ENCODE measurements at places on chromosomes 12 and 14.

GRCh38 chr14:53109105-53110041 lies 43.8 kb downstream of the DDHD1 start:
- peak; percentile 20 for DNase-seq

GRCh38 chr12:42039577-42039976 lies 105.1 kb downstream of the GXYLT1 start:
- DNase-seq: no peak

DNA sequence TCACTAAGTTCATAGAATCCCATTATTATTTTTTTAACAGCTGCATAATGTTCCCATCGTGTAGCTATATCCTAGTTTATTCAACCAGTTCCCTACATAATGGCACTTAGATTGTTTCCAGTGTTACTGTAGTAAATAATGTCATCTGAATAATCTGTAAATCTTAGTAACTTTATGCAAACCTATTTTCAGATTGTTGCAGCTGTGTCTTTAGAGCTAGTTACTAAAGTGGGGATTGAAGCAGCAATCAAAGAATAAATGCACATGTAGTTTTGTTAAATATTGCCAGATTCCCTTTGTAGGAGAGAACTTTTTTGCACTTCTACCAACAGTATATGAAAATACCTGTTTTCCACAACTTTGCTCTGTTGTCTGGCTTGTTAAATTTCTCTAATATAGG lies 13.1 kb downstream of the ARID2 start:
- no peak for DNase-seq

DNA sequence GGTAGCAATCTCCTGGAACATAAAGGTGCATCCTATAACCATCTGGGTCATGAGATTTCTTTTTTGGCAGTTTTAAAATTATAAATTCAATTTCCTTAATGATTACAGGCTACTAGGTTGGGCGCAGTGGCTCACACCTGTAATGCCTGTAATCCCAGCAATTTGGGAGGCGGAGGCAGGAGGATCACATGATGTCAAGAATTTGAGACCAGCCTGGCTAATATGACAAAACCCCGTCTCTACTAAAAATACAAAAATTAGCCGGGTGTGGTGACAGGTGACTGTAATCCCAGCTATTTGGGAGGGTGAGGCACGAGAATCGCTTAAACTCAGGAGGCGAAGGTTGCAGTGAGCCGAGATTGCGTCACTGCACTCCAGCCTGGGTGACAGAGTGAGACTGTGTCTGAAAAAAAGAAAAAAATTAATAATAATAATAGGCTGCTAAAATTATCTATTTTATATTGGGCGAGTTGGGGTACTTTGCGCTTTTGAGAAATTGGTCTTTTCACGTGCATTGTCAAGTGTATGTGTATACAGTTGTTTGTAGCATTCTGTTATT lies 17.2 kb upstream of the ARF6 start:
- no peak for DNase-seq

DNA sequence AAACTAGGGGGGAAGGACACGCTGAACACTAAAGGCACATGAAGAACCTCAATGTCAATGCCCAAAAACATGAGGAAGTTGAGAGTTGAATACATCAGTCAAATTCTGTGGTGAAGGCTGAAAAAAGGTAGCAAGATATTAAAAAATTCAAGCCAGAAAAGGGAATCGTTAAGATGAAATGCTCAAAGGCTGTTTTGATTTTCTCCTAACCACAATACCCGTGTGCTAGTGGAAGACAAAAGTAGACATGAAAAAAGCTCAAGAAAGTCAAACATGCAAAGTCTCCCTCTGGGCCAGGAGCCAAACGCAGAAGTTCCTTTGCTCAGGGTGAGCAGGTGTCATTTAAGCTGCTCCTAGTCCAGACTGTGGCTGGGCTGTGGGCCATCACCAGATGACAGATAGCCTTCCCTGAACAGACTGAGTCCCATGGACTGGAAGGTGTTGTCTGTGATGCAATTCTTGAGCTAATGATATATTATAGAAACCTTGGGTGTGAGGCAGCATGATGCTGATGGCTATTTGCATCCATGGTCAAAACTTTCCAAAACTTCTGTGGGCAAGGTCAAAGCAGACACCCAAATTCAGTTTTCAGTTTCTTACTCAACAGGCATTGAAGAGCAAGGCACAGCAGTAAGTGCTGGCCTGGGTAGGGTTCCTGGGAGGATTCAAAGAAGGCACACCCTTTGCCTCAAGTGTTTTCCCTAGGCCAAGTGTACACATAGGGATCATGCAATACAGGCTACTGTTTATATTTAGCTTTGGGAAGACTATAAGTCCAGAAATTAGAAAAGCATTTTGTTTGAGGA lies 81.6 kb downstream of the MYRFL start:
- no peak for DNase-seq

DNA sequence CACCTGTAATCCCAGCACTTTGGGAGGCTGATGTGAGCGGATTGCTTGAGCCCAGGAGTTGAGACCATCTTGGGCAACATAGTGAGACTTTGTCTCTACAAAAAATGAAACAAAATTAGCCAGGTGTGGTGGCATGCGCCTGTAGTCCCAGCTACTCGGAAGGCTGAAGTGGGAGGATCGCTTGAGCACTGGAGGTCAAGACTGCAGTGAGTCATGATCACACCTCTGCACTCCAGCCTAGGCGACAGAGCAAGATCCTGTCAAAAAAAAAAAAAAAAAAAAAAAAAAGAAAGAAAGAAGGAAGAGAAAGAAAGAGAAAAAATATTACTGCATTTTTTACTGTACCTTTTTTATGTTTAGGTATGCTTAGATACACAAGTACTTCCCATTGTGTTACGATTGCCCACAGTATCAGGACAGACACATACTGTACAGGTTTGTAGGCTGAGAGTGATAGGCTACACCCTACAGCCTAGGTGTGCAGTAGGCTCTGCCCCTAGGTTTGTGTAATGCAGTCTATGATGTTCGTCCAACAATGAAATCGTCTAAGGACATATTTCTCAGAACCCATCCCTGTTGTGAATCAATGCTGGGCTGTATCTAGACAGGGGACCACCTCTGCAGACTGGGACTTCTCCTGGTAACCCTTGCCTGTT lies 160.4 kb upstream of the PWP1 start:
- peak; percentile 36 for DNase-seq

- DNase-seq: no peak
These were observed 43.9 kb upstream of the GCH1 start for GRCh38 chr14:54946500-54946899.

DNA sequence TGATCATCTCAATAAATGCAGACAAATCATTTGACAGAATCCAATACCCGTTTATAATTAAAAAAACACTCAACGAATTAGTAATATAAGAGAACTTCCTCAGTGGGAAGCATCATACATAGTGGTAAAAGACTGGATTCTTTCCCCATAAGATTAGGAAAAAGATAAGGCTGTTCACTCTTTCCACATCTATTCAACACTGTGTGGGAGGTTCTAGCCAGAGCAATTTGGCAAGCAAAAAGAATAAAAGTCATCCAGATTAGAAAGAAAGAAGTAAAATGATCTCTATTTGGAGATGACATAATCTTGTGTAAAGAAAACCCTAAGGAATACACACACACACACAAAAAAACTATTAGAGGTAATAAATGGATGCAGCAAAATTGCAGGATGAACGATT lies 38.4 kb downstream of the YEATS4 start:
- no peak for DNase-seq

DNA sequence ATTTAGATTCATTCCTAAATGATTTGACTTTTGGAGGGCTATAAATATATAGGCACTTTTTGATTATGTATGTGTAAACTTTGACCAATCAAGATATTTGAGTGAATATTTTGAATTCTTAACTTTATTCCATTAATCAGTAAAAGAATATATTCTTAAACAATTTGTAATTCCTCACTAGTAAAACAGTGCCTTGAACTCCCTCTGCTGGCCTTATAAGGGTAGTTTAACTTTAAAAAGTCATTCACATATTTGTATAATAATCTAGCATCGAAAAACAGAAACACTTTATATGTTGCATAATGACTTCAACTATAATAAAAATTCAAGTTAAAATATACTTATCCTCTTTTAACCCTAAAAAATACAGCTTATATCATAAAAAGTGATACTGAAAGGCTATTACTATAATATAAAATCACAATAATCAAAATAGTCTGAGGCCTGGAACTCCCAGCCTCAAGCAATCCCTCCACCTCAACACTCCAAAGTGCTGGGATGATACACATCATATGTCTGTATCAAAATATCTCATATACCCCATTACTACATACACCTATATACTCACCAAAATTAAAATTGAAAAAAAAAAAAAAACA lies 31.2 kb downstream of the CCDC59 start:
- DNase-seq: no peak

- peak; percentile 56 for DNase-seq
These were observed 12.5 kb upstream of the MARK3 start for GRCh38 chr14:103372552-103373304.

- no peak for DNase-seq
These were observed 109.0 kb upstream of the SLC35F4 start for GRCh38 chr14:57974896-57975295.

GRCh38 chr12:81128930-81129554 lies 51.2 kb downstream of the ACSS3 start:
- DNase-seq: no peak

DNA sequence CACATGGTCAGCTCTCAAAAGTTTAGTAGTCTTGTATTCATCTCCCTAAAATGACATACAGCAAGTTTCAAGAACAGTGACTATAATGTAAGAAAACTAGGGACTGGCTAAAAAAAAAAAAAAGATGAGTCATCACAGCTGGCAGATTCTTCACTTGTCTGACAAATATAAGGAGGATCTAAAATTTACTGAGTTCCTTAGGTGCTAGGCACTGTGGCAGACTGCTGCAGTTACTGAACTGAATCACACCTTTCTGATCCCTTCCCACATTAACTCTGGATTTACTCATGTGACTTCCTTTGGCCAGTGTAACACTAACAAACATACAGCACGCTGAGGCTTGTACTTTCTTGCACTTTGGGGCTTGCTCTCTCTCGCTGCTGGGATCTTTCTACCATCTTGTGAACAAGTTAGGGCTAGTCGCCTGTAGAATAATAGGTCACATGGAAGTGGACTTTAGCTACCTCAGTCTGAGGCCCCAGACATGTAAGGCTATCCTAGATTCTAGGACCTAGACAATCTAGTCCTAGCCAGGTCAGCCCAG lies 32.1 kb downstream of the BAZ1A start:
- DNase-seq: no peak

GRCh38 chr14:83425706-83426105 lies 1892.1 kb upstream of the SEL1L start:
- DNase-seq: no peak

DNA sequence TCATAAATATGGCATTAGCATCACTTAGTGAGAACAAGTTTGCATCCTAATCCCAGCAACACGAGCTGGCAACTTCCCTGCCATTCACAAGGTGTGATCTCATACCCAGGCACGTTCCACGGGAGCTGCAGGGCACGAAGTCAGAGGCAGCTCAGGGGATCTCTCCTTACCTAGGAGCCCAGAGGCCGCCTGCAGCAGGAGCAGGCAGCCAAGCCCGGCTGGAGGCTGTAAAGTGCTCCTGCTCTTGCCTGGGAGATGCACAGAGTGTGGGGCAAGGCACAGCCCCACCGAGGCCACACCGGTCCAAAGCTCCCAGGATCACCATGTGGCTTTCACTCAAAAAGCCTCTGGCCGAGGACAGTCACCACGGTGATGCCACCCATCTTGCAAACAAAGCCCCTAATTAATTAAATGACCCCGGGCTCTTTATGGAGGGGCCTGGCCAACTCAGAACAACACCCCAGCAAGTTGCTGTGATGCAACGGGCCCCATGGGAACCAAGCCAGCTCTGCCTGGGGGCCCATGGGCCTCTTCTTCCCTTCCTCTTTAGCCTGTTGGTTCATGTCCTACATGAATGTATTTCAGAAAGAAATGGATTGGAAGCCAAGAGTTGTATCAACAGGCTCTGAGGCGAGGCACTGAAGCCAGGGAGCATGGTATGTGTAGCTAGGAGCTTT lies 26.5 kb downstream of the NUAK1 start:
- DNase-seq: peak; percentile 7

DNA sequence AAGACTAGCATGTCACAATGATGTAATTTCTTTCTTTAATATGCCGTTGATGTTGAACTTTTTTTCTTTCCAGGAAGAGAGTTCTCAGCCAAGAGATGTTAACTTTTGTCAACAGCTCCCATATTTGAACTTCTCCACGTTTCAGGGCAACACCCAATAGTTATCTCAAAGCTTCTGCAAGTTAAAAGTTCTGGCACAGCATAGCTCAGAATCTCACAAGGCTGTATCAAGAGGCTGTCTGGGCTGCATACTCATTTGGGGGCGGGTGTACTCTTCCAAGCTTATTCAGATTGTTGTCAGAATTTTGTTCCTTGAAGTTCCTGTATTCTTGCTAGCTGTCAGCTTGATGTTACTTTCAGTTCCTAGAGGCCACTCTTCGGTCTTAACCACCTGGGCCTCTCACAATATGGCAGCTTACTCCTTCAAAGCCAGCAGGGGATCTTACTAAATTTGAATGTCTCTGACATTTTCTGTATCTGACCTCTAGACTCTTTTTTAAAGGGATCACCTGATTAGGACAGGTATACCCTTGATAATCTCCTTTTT lies 38.9 kb downstream of the KCNC2 start:
- DNase-seq: no peak

GRCh38 chr12:106042037-106042436 lies 96.7 kb downstream of the NUAK1 start:
- no peak for DNase-seq

DNA sequence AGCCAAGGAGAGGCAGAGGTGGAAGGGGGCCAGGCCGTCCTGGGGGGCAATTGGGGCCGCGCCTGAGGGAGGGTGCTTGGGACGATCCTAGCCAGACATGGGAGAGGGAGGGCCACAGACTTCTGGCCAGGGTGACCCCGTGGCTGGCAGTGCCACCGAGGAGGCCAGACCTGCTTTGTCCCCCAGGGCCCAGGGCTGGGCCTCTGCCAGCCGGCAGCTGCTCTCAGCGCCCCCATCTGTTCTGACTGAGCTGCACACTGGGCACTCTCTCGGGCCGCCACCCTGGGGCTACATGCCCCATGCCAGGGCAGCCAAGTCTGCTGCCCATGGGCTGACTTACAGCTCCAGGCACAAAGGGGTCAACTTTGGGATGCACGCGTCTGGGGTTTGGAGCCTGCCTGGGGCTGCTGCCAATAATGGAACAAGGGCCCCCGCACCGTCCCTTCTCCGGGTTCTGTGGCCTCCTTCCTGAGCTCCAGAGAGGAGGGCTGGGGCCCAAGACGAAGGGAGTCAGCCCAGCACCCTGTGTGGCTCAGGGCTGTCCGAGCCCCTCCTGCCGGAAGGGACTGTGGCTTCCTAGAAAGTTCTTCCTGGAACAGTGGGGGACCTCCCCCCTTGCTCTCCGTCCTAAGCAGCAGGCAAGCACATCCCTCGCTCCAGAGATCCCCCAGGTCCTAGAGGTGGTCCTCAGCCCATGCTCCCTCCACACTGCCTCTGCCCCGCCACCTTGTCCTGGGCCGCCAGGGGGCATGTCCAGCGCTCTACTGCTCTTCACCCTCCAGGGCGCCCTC lies 1.1 kb downstream of the ADSS1 start:
- DNase-seq: no peak

- DNase-seq: no peak
These were observed 23.4 kb downstream of the DDX47 start for GRCh38 chr12:12836571-12836970.

GRCh38 chr12:20985399-20985798 lies 145.6 kb upstream of the SLCO1B1 start:
- no peak for DNase-seq
